Body of pancreas (tissue), 4 donors: ENCODE measurements at places on chromosomes 2 and 18.

GRCh38 chr18:48866856-48867255, 83.9 kb downstream of the SMAD7 start:
- DNase-seq = no peak

- DNase-seq = no peak
Observed at GRCh38 chr2:239341146-239341732, 59.6 kb downstream of the HDAC4 start.

DNA sequence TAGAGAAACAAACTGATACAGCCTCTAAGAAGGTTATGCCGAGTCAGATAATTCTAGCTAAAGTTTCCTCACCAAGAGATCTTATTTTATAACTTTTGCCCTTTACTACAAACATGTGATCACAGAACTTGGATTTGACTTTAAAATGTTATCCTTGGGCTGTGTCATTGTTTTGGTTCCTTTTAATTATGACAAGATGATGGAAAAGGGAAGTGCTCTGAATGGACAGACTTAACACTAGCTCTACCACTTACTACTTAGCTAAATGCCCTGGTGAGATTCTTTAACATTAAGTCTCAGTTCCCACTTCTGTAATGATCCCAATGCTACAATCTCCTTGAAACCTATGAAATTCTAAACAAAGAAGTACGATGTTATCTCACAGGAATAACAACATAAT, 69.9 kb downstream of the RTTN start:
- no peak for DNase-seq

DNA sequence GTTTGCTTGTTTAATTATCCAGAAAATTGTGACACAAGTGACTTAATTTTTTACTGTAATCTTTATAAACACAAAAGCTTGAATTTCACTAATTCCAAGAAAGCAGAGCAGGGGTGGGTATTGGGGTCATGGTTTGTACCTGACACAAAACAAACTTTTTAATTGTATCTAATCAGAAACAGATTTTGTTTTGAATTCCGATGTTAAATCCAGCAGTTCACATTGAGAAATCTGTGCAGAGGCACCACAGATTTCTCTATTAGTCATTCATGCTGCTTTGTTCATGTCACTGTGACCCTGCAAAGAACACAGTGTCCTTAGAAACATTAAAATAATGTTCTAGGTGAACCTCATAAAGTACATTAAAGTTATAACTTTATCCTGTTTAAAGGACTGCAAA, 443.4 kb downstream of the NYAP2 start:
- DNase-seq = no peak

GRCh38 chr2:37904993-37905392, 20.1 kb upstream of the RMDN2 start:
- no peak for DNase-seq

DNA sequence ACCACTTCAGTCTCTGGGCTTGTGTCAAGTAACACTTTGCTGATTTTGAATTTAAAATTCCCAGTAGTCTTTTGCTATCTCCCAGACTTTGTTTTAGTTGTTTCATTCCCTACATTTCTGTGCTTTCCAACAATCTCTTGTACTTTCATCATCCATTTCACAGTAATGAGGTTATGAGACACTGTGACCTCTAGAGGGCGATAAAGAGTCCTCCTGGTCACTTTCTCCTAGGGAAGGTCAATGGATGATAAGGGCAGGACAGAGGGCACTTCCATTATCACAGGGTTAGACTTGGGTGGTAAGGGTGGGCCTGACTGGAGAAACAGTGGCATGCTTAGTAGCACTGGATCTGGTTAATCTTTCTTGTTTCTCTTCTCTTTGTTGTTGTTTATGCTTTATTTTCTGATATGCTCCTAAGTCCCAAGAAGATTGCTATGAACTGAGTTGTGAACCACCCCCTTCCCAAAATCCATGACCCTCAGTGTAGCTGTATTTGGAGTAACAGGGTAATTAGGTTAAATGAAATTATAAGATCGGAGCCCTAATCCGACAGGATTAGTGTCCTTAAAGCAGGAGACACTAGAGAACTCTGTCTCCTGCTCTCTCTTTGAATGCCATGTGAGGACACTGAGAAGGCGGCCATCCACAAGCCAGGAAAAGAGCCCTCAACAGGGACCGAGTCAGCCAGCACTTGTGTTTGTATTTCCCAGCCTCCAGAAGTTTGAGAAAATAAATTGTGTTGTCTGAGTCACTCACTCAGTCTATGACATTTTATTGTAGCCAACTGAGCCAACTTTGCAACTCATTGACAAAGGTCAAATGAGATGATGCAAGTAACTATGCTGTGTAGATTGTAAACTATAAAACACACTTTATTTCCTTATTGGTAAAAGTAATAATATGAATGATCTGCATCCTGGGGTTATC, 779.2 kb downstream of the CNTNAP5 start:
- peak; percentile 7 for DNase-seq

- DNase-seq = no peak
Observed at GRCh38 chr18:70418546-70419311, 129.9 kb downstream of the SOCS6 start.
